Left renal cortex interstitium (tissue), 4 donors: ENCODE measurements at places on chromosomes 4 and X. TPM values are rescaled to one million over a fixed set of nuclear protein-coding genes. Genes with fewer than 3 reads are reported as not detected.

Gene GRPR
- 0.13 TPM for polyA plus RNA-seq

Gene CPLX1
- 1.5 TPM for polyA plus RNA-seq

Gene CACNA1F
- 0.23 TPM for polyA plus RNA-seq

Gene MAPK10
- polyA plus RNA-seq: 52.2 TPM

Gene CENPE
- 12.4 TPM for polyA plus RNA-seq

Gene FGF13
- 25.9 TPM for polyA plus RNA-seq

Gene XAGE2
- polyA plus RNA-seq: not detected

Gene MUC7
- polyA plus RNA-seq: 0.13 TPM

Gene MXRA5
- 8.7 TPM for polyA plus RNA-seq

Gene CLDN34
- not detected for polyA plus RNA-seq

Gene EPGN
- 0.81 TPM for polyA plus RNA-seq

Gene BEX3
- 494 TPM for polyA plus RNA-seq

Gene CCNB3
- 1.7 TPM for polyA plus RNA-seq

Gene WDR17
- 4.8 TPM for polyA plus RNA-seq

Gene IL13RA1
- 47.1 TPM for polyA plus RNA-seq

Gene ADAMTS3
- 11.9 TPM for polyA plus RNA-seq

Gene IL3RA
- polyA plus RNA-seq: 12.6 TPM

Gene UBE2A
- polyA plus RNA-seq: 86.6 TPM

Gene CXCL3
- polyA plus RNA-seq: 0.17 TPM

Gene SERPINA7
- polyA plus RNA-seq: 0.14 TPM

Gene PDGFRA
- 139 TPM for polyA plus RNA-seq

Gene TREX2
- 0.73 TPM for polyA plus RNA-seq

Gene TMPRSS11D
- not detected for polyA plus RNA-seq

Gene IL15
- polyA plus RNA-seq: 1.6 TPM

Gene SHOX
- polyA plus RNA-seq: 0.04 TPM

Gene TRIM61
- polyA plus RNA-seq: 3.6 TPM

Gene ATOH1
- polyA plus RNA-seq: not detected

Gene ADGRG4
- polyA plus RNA-seq: not detected

Gene RRH
- polyA plus RNA-seq: 0.32 TPM

Gene DRP2
- 1.5 TPM for polyA plus RNA-seq

Gene USP9X
- 72.1 TPM for polyA plus RNA-seq

Gene H2BW1
- not detected for polyA plus RNA-seq

Gene REELD1
- polyA plus RNA-seq: 0.34 TPM

Gene F9
- not detected for polyA plus RNA-seq

Gene CT45A1
- not detected for polyA plus RNA-seq

Gene RAB9B
- polyA plus RNA-seq: 2.4 TPM

Gene TMEM187
- polyA plus RNA-seq: 8.0 TPM

Gene PPEF1
- polyA plus RNA-seq: 0.96 TPM

Gene HSFX4
- polyA plus RNA-seq: 0.35 TPM

Gene ANAPC4
- 33.4 TPM for polyA plus RNA-seq

Gene TCP11X2
- polyA plus RNA-seq: 0.75 TPM

Gene GPC4
- 23.5 TPM for polyA plus RNA-seq

Gene PABPC4L
- 11.6 TPM for polyA plus RNA-seq

Gene LRAT
- polyA plus RNA-seq: 0.86 TPM
